CD4-positive, alpha-beta memory T cell (primary cell): ENCODE measurements at places on chromosomes 11 and 22. TPM values are rescaled to one million over a fixed set of nuclear protein-coding genes. Genes with fewer than 3 reads are reported as not detected.

- DNase-seq = no peak
Observed at GRCh38 chr11:44943118-44943517, 7.6 kb downstream of the TP53I11 start.

DNA sequence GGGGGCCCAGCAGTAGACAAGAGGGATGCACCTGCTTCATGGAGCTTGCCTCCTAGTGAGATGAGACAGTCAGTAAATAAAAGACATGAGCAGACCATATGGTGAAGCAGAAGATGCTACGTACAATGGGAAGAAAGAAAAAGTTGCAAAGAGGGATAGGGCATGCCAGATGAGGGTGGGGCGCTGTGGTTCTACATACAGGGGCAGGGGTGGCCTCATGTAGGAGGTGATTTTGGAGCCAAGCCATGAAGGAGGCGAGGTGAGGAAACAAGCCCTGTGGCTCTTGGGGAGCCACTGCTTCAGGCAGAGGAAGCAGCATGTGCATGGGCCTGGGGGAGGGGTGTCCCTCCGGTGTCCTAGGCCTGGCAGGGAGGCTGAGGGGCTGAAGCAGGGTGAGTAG lies 15.2 kb downstream of the NAT10 start:
- DNase-seq = no peak

GRCh38 chr22:50477923-50478322 lies 3.1 kb upstream of the SBF1 start:
- no peak for DNase-seq

DNA sequence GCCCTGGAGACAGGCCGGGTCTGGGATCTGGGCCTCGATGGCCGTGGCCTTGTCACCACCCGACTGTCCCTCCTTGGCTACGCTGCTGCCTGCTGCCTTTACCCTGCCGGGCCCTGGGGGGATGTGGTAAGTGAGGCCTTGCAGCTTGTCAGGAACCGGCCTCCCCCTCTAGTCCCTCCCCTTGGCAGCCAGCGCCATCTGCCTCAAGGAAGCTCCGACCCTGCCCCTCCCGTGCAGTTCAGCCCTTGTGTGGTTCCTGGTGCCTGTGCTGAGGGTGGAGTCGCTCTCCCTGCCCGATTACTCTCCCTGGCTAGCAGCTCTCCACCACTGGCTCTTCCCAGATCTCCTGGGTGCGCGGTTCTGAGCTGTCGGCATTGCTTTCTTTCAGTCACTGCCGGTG lies 33.7 kb downstream of the CTTN start:
- DNase-seq = no peak

PATE2 gene
- not detected for polyA plus RNA-seq

DCHS1 gene
- 0.47 TPM for polyA plus RNA-seq

MUC2 gene
- not detected for polyA plus RNA-seq

FBLN1 gene
- polyA plus RNA-seq = not detected

DNA sequence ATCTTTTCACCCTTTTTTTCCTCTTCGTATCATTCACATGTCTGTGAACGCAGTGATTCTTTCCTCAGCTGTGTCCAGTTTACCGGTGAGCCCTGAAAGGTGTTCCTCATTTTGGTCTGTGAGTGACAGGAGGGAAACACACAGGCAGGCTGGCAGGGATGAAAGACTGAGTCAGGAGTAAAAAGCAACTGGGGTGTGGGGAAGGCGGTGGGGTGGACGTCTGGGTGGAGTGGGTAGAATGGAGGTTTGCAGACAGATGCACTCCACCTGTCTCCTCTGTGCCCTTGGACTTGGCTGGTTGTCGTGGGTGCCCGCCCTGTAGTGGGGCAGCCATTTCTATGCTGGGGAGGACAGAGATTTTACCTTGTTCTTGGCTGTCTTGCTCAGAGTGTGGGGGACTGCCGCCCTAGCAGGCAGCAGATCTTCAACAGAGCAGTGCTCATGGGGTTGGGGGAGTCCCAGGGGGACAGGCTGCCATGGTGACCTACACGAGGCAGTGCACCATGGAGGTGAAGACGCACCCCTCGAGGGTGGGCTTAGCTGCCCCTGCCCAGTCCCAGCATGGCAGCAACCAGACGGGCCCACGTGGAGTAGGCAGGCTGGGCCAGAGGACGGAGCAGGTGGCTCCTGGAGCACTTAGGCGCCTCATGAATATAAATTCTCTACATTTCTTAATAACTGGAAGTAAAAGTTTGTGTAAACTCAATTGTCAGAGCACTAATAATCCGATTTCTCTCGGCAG lies 603.7 kb downstream of the TBC1D22A start:
- no peak for DNase-seq

DNA sequence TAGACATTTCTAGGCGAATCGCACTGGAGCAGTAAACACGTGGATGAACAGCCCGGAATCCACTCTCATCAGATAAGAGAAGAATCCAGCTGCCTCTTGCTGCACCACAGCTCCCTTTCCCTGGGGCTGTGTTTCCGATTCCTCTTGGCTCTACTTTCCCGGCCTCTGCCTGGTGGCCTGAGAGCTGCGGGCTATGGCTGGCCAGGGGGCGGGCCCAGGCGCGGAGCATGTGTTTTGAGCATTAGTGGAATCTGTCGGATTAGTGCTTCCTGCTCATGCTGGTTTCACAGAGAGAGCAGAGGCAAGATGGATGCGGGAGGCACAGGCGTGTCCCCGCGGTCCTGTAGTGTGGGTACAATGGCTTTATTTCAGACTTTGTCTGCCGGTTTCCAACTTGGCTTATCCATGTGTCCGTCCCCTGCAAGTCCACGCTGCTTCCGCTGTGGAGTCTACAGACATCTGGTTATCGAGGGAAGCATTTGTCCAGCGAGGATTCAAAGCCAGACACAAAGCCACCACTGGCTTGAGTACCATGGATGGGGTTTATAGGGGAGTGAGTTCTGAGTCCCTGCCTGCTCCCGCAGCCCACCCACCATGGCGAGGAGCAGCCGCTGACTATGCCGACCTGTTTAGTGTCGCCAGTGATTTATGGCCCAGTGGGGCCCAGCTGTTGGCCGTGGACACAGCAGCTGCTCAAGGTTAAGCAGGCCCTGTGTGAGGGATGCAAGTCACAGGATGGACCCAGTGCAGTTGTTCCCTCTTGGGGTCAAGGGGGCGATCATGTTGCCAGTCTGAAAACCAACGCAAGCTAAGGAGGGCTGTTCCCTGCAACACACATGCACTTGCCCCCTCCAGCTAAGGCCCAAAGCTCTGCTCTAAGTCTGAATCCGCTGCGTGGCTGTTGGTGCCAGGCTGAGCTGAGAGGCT lies 43.3 kb upstream of the EP300 start:
- no peak for DNase-seq

SCUBE2 gene
- not detected for polyA plus RNA-seq

SEZ6L gene
- not detected for polyA plus RNA-seq

DNA sequence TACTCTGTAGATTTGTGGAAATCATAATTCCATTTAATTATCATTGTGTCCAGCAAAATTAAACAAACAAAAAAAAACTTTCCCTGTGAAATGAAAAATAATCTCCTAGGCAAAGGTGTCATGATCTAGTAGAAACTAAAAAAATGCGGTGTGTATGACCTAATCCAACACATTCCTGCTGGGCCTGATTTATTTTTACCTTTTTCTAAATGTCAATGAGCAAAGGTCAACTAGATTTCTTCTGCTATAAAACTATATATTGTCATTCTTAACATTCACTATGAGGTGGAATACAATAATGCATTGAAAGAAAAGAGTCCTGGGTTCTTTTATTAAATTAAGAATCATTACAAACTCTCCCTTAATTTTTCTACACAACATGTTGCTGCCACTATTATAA lies 57.1 kb upstream of the MN1 start:
- no peak for DNase-seq
